ENCODE measurements at places on chromosomes 4 and X. TPM values are rescaled to one million over a fixed set of nuclear protein-coding genes. Genes with fewer than 3 reads are reported as not detected.

Gene CBR4
- total RNA-seq: 31.6 TPM

Gene RAI2
- total RNA-seq: 11.9 TPM

Gene FAM47A
- not detected for total RNA-seq

Gene ACOX3
- 35.2 TPM for total RNA-seq

Gene CYBB
- 17.9 TPM for total RNA-seq

Gene CFAP97
- total RNA-seq: 16.8 TPM

Gene SFRP2
- 5.9 TPM for total RNA-seq

Gene TAF7L
- 0.97 TPM for total RNA-seq

Gene HS6ST2
- 12.2 TPM for total RNA-seq

Measured in dorsolateral prefrontal cortex (tissue), 122 donors.